ENCODE measurements at places on chromosomes 12 and 14.

DNA sequence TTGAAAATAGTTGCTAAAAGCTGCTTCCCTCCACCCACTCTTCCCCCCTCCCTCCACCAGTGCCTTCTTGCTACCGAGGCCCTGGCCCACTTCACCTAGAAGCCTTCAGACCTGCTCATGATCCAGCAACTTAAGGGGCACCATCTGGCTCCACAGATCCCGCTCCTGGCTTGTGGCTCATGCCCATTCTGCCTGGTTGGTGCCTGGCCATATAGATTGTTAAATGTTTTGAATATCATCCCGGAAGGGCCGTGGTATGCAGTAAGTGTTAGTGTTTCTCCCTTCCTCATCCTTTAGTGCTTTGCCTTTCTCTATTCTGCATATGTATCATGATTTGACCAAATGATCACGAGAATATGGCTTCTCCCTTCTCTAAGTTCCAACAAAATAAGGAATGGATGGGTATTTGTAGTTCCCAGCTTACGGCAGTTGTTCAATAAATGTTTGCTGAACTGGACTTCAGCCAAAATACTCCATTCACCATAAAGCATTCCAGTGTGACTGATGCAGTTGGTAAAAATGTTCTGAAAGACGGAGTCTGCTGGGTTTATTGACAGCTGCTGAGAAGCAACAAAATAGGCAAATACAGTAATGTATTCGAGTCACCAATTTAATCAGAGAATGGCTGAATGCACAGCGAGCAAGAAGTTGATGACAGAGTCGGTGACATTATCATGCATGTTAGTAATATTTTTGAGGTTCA lies 30.7 kb downstream of the GRIP1 start:
- DNase-seq: no peak

- no peak for DNase-seq
These were observed 86.5 kb upstream of the SLC38A2 start for GRCh38 chr12:46459111-46459510.

GRCh38 chr14:67602076-67602475 lies 2.0 kb upstream of the PIGH start:
- DNase-seq: no peak

DNA sequence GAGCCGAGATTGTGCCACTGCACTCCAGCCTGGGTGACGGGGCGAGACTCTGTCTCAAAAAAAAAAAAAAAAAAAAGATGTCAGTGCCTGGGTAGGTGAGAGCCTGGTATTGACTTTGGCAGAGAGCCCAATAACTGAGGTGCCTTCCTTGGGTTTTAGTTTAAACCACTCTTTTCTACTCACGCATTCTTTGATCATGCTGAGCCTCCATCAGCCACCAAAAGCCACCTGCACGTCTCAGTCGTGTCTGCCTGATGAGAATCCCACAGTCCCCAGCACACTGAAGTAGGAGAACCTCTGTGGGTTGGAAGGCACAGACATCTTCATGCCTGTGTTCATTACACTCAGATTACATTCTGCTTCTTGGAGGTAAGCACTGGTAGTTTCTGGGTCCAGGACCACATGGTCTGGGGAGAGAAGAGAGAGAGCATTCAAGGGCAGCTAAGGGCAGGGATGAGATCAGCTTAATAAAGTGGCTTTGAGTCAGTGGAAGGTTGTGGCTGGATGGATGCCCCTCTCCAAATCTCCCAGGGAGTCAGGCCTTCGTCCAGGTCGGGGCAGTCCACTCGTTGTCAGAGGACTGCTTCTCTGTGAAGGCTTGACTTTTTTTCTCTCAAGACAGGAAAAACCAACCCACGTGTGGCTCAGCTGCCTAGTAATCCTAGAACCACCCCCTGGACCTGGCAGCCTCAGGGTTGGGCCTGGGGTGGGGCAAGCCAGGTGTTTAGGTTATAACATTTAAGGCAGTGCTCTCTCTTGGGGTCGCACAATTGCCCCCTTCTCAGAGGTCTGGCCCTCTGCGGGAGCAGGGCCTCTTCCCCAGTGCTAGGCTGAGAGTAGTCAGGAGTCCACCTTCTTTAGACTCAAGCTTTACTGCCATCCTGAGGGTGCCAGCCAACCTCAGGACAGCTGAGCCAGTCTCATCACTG lies 32.6 kb upstream of the MAX start:
- no peak for DNase-seq

DNA sequence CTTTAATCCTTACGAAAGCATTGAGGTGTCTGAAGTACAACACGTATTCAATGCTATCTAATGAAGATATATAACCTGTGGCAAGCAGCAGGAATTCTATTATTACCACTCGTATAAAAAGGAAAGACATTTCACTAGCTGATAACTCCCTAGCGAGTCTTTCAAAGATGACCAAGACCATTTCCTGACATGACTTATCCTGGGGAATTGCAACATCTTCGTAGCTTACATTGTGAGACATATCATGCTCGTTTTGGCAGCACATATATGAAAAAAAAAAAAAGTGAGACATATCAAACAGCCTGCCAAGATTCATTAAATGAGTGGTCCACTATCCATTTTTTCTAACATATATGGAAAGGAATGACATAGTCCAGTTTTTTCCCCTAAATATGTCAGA lies 337.0 kb downstream of the FSCB start:
- DNase-seq: no peak

DNA sequence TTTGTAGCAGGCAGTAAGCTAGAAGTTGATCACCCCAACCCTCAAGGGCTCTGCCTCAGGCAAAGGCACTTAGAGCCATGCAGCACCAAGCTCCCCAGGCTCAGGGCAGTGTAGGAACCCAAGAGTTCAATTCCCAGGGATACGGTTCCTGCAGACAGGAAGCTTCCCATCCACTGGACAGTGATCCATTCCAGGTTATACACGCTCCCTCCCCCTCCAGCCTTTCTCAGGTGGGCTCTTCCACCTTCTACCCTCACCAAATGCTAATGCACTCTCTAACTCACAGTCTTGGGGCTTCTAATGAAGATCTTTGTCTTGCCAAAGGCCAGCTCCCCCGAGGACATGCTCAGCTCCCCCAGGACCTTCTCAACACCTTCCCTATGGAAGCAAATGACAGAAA lies 12.7 kb downstream of the MYO1A start:
- DNase-seq: no peak

- DNase-seq: peak; percentile 11
These were observed 90.1 kb downstream of the STXBP6 start for GRCh38 chr14:24959791-24960331.

- DNase-seq: no peak
These were observed 210.6 kb downstream of the SLC6A15 start for GRCh38 chr12:84702001-84702400.

DNA sequence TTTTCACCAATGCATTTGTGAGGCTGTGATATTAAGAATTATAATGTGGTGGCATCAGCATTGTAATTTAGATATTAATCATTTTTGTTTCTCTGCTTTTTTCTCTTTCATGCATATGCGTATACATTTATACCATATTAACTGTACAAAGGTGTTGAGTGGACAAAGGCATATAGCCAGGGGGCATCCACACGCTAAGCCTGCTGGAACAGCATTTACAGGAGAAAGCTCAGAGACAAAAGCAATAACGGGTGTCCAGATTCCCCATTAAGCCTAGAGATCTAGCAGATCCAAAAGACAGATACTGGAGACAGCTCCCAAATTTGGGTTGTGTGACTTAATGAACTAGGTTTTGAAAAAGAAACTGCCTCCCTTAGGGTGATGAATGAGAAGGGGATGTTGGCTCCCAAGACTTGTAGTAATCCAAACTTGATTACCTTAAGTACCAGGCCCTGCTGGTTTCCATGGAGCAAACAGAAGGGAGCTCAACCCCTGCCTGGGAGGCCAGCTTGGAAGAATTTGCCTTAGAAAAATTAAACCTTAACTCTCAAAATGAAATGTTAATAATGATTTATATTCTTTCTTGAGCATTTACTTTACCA lies 181.9 kb downstream of the SLC6A15 start:
- no peak for DNase-seq

- no peak for DNase-seq
These were observed 9.4 kb downstream of the PTGR2 start for GRCh38 chr14:73861073-73861472.

- DNase-seq: no peak
These were observed 156.4 kb downstream of the ATP23 start for GRCh38 chr12:58097741-58098140.

- peak; percentile 46 for DNase-seq
These were observed 160.0 kb upstream of the SOX5 start for GRCh38 chr12:24109381-24110039.

DNA sequence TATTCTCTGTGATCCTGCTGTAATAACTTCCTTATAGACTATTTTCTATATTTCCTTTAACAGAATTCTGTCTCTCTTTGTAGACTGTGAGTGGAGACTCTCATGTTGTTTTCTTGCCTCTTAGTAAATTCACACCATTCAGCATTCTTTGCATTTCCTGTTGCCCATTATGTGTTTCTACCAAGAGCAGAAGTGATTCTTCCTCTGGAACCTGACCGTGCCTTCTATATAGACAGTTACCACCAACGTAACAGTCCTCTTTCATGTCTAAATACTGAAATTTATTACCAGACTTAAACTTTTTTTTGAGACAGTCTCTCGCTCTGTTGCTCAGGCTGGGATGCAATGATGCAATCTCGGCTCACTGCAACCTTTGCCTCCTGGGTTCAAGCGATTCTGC lies 31.1 kb downstream of the METAP2 start:
- DNase-seq: no peak

DNA sequence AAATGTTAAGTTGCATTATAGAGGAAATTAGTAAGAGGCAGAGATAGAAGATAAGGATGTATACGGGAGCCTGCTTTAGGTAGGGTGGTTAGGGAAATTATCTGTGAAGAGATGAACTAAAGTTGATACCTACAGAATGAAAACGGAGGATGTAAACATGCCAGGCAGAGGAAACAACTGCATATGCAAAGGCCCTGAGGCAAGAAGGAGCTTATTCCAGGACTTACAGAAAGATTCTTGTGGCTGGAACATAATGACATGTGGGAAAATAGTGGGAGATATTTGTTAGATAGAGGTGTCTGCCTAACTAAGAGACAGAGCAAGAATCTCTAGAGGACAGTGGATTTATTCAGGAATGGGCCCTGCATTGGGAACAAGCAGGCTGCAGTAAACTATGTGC lies 16.2 kb upstream of the SERPINA1 start:
- DNase-seq: no peak

DNA sequence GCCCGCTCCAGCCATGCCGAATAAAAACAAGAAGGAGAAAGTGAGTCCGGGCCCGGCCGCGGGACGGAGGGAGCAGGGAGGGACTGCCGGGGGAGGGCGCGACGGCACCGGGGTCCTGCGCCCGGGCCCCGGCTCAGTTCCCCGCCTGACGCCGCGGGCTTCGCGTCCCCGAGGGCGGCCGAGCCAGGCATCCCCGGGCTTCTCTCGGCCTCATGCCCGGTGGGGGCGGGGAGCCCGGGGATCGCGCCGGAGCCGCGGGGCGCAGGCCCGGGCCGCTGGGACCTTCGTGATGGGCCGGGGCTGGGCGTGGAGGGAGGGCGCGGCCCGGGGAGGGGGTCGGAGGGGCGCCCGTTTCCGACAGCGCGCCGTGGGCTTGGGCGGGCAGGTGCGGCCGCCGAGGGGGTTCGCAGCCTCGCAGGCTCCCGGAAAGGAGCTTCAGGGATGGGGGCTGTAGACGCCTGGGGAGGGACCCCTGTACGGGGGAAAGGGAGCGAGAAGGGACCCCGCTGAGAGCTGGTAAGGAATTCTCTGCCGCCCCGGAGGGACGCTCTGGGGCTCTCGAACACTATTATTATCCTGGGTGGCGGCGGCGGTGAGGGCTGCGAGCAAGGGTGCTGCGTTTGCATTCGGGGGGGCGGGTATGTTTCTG lies 496 bp downstream of the PPP2R5C start:
- peak; percentile 48 for DNase-seq

DNA sequence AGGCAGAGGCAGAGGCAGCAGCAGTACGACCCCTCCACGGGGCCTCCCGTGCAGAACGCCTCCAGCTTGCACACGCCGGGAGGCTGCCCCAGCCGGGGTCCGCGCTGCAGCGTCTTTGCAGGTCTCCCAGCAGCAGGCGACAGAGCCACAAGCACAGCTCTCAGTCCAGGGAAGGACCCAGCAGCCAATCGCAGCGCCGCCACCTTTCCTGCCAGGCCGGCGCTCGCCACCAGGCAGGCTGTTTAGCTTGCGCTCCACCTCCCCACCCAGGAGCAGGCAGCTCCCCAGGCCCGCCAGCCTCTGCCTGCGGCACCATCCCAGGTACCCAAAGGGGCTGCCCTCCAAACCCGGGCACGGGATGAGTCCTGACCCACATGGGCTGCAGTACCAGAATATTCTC lies 25.2 kb downstream of the DDX51 start:
- DNase-seq: no peak

- DNase-seq: no peak
These were observed 71.6 kb downstream of the NT5DC3 start for GRCh38 chr12:103769240-103769945.

GRCh38 chr12:90061809-90062208 lies 353.2 kb upstream of the ATP2B1 start:
- no peak for DNase-seq

GRCh38 chr12:68240079-68240478 lies 13.3 kb downstream of the IL22 start:
- DNase-seq: no peak

- peak; percentile 29 for DNase-seq
These were observed 725 bp downstream of the CHPT1 start for GRCh38 chr12:101697930-101698799.

DNA sequence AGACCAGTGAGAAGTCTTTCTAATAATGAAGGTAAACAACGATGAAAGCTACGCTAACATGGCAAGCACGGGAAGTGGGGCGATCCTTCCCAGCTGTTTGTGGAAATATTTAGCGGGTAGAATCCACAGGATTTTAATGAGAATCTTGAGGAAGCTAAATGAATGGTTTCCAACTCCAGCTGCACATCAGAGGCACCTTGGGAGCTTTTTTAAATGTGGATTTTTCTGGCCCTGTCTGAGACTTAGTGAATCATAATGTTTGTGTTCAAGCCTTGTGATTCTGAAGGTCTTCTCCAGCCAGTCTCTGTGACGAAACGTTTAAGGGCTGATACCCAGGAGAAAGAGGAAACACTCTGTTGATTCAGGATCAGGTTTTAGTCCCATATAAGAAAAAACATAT lies 169.8 kb downstream of the CAPZA3 start:
- no peak for DNase-seq

DNA sequence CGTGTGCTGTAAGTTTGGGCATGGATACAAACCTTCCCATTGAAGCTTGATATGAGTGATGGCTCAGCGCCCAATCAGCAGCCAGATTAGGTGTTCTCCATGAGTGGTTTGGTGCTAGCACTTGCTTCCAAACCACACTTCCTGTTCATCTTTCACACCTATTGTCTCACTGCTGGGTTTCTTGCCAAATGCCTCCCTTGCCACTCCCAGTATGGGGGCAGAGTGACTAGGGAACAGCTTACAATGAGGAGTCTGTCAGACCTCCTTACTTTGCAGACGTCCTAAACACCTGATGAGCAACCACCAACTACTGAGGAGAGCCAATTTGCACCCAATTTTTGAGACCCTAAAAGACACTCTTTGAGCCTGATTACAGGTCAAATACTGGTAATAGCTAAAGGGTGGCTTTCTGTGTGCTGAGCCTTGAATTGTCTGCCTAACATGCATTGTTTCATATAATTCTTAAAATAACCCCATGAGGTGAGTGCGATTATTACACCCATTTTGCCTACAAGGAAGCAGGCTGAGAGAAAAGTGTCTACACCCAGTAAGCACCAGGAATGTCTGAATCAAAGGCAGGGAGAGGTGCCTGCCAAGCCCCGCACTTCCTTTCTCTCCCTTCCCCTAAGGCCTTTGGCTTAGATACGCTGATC lies 48.4 kb upstream of the FOS start:
- DNase-seq: peak; percentile 43

Measured in GM10248 (cell line).